NCI-H460 (cell line): ENCODE measurements at places on chromosomes 16 and 17. TPM values are rescaled to one million over a fixed set of nuclear protein-coding genes. Genes with fewer than 3 reads are reported as not detected.
A peak's percentile ranks its signal among the peaks of the same experiment; 100 is the strongest.

The LRRC37B gene
- total RNA-seq: 8.7 and 13.2 TPM in 2 replicates

GRCh38 chr17:34991606-34992005 is 11.3 kb downstream of the LIG3 start:
- DNase-seq: no peak

The MYOCD gene
- total RNA-seq: 0.02 TPM in 1 of 2 replicates, not detected in the other

The IL17C gene
- not detected in 2 replicates for total RNA-seq

The CD300LG gene
- not detected in 2 replicates for total RNA-seq

- DNase-seq: no peak
These were observed 189.4 kb downstream of the CCDC182 start for GRCh38 chr17:57555636-57556175.

The MAF gene
- total RNA-seq: 0.22 and 0.26 TPM in 2 replicates

The EVI2A gene
- total RNA-seq: not detected in 2 replicates

DNA sequence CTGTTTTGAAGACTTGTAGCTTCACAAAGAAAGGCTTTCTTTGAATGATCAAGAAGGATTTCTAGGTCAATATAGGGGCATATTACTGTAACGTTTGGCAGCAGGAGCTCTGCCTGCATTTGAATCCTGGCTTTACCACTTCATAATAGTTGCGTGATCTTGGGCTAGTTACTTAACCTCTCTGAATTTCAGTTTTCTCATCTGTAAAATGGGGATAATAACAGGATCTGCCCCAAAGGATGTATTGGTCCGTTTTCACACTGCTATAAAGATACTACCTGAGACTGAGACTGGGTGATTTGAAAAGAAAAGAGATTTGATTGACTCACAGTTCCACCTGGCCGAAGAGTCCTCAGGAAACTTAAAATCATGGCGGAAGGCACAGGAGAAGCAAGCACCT is 12.5 kb downstream of the BMERB1 start:
- DNase-seq: no peak

DNA sequence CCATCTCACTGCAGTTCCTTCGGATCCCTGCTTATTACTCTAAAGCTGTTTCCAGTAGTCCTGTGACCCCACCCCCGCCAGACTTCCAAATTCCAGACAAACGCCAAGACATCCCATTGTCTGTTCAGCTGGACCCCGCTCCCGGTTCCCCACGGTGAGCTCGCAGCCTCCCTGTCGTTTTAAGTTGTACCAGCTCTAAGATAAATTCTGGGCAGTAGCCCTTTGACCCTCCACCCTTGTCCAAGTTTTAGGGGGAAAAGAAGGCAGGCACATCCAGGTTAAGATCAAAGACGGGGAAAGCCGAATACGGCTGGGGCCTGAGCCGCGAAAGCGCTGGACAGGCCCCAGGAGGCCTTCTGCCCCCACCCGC is 589 bp downstream of the ARL6IP1 start:
- DNase-seq: no peak

DNA sequence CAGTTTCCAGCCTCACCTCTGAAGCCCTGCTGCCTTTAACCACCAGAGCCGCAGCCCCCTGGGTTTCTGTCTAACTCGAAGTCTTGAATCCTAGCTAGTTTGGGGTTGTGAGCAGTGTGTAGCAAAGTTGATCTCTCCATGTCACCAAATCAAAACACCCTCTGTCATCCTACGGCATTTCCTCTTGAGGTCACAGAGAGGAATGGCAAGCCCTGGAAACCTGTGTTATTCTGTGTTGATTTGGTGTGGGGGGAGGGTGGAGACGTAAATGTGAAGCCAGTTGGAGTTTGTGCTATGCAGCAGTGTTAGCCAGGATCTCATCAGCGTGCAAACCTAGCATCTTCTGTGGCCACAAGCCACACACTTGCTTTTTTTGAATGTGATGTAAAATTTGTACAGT is 5.1 kb upstream of the LGALS9 start:
- DNase-seq: no peak

GRCh38 chr16:31022544-31023251 is 10.7 kb upstream of the STX4 start:
- no peak for DNase-seq

The SLFN14 gene
- total RNA-seq: not detected in 2 replicates

DNA sequence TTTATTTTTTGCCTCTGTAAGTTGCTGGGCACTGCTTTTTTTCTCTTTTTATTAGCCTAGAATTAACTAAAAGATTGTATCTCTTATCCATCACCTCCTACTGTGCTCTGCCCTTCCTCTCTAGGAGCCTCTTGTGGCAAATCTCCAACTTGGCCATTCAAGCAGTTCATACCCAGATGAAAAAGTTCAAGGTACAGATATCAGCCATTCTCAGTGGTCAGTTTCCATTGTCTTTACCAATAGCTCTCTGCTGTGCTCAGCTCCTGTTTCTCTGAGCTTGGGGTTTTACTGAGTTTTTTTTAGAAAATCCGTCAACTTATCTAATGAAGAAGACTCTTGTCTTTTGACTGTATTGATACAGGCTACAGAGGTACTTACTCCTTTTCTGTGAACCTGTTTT is 15.6 kb downstream of the MOSMO start:
- no peak for DNase-seq

The PRCD gene
- not detected in 2 replicates for total RNA-seq

GRCh38 chr16:82639666-82640336 is 13.0 kb downstream of the CDH13 start:
- peak; percentile 90 for DNase-seq

DNA sequence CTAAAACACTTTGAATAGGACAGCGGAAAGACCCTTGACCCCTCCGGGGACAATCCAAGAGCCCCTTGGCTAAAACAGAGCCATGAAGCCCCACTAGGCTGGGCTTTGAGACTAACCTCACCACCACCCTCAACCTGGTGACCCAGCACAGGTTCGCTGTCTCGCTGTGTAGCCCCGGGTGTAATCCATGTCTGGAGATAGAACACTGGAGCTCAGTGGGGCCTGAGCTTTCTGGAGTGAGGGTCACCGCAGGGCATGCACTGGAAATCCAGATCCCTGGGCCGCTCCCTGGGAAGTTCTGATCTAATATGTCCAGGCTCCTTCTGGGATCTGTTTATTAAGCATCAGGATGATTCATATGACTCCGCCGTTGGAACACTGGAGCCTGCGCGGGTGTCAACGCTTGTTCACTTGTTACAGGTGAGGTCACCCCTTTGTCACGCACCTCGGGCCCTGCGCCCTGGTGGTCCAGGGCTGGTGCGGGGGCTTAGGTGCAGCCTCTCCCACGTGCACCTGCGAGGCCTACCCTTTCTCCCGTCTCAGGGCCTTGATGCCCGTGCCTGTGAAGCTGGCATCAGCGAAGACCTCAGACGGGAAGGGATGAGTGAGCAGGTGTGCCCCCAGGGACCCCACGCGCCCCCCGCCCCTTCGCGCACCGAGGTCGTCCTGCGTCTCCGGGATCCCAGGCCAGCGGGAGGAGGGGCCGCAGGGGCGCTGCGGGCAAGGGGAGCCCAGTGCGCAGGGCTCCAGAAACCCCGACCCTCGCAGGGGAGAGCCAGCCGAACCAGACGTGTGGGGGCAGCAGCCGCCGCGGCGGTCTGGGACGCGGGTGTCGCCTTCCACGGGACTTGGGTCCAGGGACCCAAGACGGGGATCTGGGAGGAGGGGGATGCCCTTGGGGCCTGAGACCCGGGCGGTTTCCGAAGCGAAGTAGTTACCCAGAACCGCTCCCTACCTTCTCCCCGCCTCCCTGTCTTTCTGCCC is 224.1 kb upstream of the FOXF1 start:
- DNase-seq: no peak

The WSCD1 gene
- 2.5 and 3.1 TPM in 2 replicates for total RNA-seq

DNA sequence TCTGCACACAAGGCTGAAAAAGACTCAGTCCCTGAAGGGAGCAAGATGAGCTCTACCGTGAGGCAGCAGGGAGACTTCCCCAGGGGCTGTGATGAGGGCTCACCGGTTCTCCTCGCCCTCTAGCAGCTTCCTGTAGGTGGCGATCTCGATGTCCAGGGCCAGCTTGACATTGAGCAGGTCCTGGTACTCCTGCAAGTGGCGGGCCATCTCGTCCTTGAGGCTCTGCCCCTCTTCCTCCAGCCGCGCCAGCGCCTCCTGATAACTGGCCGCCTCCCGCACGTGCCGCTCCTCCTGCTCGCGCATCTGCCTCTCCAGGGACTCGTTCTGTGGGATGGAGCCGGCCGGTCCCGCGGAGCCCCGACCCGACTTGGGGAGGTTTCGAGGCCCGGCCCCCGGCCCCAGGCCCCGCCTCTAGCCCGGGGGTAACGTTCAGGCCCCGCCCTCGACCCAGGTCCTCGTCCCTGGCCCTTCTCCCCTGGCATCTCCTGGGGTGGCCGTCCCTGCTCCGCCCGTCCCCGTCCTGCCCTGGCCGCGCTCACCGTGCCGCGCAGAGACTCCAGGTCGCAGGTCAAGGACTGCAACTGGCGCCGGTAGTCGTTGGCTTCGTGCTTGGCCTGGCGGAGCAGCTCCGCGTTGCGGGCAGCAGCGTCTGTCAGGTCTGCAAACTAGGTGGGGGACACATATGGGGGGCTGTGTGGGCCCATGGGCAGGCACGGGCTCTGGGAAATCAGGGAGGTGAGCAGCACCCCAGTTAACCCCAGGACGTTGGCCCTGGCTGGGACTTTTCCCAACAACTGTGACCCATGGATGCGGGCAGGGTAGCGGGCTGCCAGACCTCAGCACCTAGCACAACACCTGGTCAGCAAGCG is 3.9 kb downstream of the GFAP start:
- DNase-seq: peak; percentile 57

GRCh38 chr16:1980030-1980769 is 1.1 kb downstream of the NOXO1 start:
- no peak for DNase-seq

DNA sequence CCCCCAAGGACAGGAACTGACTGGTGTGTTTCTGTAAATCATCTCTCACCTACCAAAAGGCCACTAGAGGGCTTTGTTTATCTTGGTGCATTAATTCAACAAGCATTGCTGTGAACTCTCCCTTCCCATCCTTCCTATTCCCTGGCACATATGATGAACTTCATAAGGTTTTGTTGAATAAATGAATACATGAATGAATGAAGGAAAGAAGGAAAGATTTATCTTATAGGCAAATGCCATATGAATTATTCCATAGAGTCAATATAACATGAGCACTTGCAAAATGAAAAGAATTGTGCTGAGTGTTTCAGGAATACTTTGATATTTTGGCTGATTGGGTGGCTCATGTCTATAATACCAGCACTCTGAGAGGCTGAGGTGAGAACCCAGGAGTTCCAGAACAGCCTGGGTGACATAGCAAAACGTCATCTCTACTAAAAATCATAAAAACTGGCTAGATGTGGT is 4.3 kb downstream of the SPDYE4 start:
- peak; percentile 23 for DNase-seq

GRCh38 chr17:36894177-36894576 is 43.1 kb upstream of the LHX1 start:
- DNase-seq: no peak

The MRPS7 gene
- 82.2 and 89.4 TPM in 2 replicates for total RNA-seq

The HAP1 gene
- total RNA-seq: 0.69 and 0.94 TPM in 2 replicates
